ENCODE measurements at places on chromosomes 2 and 18. TPM values are rescaled to one million over a fixed set of nuclear protein-coding genes. Genes with fewer than 3 reads are reported as not detected.

- no peaks in the 10 kb centered on the region for H3K36me3 ChIP-seq
- no peak overlapping the region for H3K4me3 ChIP-seq
- H3K27me3 ChIP-seq = no peaks in the 10 kb centered on the region
These were observed 272.9 kb downstream of the SLC8A1 start for GRCh38 chr2:40178971-40179370.

- no peaks in the 10 kb centered on the region for H3K27me3 ChIP-seq
- no peaks in the 10 kb centered on the region for H3K4me1 ChIP-seq
These were observed 44.5 kb downstream of the COL3A1 start for GRCh38 chr2:189018631-189019030.

DNA sequence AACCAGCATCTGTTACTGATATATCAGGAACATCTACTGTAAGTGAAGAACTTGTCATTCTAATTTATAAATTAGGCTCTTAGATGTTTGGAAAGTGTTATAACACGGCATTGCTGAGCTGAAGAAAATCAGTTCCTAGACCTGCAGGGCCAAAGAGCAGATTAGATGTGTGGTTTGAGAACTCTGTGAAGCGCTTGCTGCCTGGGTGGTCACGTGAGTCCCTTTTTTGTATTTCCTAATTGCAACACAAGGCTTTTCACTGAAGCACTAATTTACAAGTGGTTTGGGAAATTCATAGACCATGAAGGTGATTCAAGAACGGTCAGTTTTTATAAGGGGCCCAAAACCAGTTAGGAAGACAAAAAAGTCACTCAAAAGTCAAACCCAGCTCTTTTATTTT, 106.9 kb upstream of the SP3 start:
- H3K27me3 ChIP-seq = no peaks in the 10 kb centered on the region
- no peaks in the 10 kb centered on the region for H3K36me3 ChIP-seq
- H3K4me1 ChIP-seq = no peaks in the 10 kb centered on the region

- no peaks in the 10 kb centered on the region for H3K36me3 ChIP-seq
- no peak overlapping the region for H3K27ac ChIP-seq
- no peak for DNase-seq
- no peak overlapping the region for H3K4me3 ChIP-seq
These were observed 275.4 kb upstream of the HS6ST1 start for GRCh38 chr2:128593879-128594650.

- no peak for DNase-seq
- H3K27ac ChIP-seq = no peak overlapping the region
- H3K36me3 ChIP-seq = no peaks in the 10 kb centered on the region
- no peak overlapping the region for H3K4me3 ChIP-seq
These were observed 154.5 kb downstream of the AGPS start for GRCh38 chr2:177547122-177547521.

GRCh38 chr2:175169191-175169590, 1.2 kb upstream of the ATF2 start:
- H3K36me3 ChIP-seq = peaks cover 3% of the 10 kb centered on the region
- peaks cover 26% of the 10 kb centered on the region for H3K4me1 ChIP-seq
- no peaks in the 10 kb centered on the region for H3K27me3 ChIP-seq

GRCh38 chr18:3450012-3450798, at the start of gene TGIF1:
TSS of gene TGIF1 (plus strand) at chr18:3450172. CDS start at chr18:3450490, 318 bp downstream.
- H3K4me1 ChIP-seq = peaks cover 27% of the 10 kb centered on the region
- no peaks in the 10 kb centered on the region for H3K36me3 ChIP-seq
- peak within 1 kb of the TSS; percentile 81 for H3K4me3 ChIP-seq

DNA sequence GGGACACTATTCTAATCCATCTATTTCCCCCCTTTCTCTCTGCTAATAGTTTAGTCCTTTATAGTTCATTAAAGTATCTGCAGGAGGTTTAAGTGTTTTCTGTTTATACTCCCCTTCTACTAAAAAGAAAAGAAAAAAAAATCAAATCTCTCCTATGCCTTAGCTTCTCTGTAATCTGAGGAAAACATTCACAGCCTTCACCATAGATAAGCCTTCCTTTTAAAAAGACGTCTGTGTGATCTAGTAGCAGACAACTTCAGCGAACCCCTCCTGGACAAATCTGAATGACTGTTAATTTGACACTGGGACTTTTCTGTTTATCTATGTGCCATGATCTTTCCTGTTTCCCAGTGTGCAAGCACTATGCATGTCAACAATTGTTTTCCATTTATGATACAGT, 70.4 kb upstream of the CDH19 start:
- no peak overlapping the region for H3K4me3 ChIP-seq
- no peaks in the 10 kb centered on the region for H3K27me3 ChIP-seq
- no peaks in the 10 kb centered on the region for H3K4me1 ChIP-seq
- no peaks in the 10 kb centered on the region for H3K36me3 ChIP-seq

OXER1 gene
- 1.9 TPM for total RNA-seq

DSG4 gene
- not detected for total RNA-seq

NOL4 gene
- 0.56 TPM for total RNA-seq

C1D gene
- 21.5 TPM for total RNA-seq

MOCOS gene
- 4.2 TPM for total RNA-seq

RNF144A gene
- total RNA-seq = 13.9 TPM

EMILIN1 gene
- total RNA-seq = 56.3 TPM

Data from lower lobe of right lung (tissue), 2 donors.